ENCODE measurements at places on chromosomes 6 and 20. TPM values are rescaled to one million over a fixed set of nuclear protein-coding genes. Genes with fewer than 3 reads are reported as not detected.

Gene C6orf132
- total RNA-seq = 1.3 TPM

DNA sequence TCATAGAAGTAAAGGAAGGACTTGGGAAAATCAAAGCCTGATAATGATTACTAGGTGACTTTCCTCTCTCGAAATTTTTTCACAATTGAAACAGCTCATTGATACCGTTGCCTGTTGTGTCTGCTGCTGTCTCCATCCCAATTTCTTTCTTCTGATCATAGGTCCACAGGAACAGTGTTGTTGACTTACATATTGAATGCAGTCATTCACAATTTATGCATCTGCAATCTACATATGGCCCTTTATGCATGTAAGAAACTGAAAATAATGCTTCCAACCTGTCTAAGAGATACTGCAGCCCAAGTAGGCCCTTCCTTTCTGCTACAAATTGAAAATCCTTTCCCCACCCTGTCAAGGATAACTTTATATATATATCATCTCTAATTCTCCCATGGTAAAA lies 381.3 kb downstream of the PKHD1 start:
- no peak for DNase-seq

GRCh38 chr6:19734061-19734460 lies 103.1 kb upstream of the ID4 start:
- no peak for DNase-seq

DNA sequence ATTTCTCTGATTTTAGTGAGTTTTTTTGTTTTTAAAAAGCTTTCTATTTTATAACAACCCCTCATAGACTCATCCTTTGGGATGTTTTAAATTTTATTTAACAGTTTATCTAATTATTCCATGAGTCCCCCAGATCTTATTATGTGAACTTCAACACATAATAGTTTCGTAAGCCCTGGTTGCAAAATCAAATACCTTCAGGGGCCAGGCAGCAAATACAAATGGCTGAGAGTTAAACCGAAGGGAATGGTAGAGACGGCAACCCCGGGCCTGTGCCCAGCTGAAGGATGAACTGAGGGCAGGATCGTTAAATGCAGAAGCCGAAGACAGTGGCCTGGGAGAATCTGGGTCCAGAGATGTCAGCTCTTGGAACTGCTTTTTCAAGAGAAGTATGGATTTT lies 88.4 kb downstream of the RTN4IP1 start:
- no peak for DNase-seq

DNA sequence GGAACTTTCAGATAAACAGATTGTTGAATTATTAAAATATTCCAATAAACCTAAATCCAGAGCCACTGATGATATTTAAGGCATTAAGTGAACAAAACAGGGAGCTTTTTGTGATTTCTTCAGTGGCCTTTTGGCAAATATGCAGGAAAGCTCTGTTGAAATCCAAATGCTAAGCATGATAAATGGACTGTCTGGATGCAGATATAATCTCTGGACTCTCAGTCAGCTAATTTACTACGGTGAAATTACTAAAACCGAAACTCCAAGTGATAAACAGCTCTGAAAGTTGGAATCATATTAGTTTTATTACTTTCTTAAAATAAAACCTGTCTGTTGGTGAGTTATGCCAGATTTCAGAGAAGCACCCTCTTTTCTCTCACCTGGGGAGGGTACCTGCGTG lies 120.3 kb downstream of the IMPG1 start:
- DNase-seq = no peak

- DNase-seq = no peak
Observed at GRCh38 chr6:22601984-22602383, 32.6 kb downstream of the HDGFL1 start.

GRCh38 chr20:36320261-36320897 lies 14.2 kb downstream of the DLGAP4 start:
- DNase-seq = no peak

DNA sequence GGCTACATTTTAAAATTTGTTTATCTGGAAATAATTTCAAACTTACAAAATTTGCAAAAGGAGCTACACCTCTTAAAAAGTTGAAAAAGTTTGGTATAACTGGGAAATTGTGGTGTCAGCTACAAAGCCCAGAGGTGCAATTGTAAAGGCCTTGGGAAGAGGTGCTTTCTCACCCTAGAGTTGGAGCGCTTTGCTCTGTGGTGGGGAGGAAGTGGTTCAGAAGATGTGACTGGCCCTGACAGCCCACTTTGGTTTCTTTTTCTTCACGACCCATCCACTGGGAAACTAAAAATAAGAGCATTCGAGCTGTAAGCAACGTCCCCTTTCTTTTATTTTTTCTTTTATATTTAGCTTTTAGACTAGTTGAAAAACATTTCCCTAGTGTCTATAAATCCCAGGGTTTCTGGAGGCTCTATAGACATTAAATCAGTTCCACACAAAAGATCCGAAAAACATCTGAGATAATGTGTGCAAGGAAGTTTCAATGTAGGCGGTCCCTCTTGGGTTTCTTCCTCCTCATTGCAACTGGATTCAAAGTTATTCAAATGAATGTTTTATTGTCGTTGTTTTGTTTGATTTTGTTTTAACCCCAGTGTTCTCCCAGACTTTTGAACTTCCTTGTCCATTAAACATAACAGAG lies 397.8 kb downstream of the KIF16B start:
- DNase-seq = no peak

- no peak for DNase-seq
Observed at GRCh38 chr6:89200706-89201215, 16.4 kb downstream of the GABRR1 start.

Gene DACT2
- 0.48 TPM for total RNA-seq

- no peak for DNase-seq
Observed at GRCh38 chr6:113629975-113630737, 227.0 kb upstream of the MARCKS start.

Gene SFT2D1
- total RNA-seq = 47.7 TPM

DNA sequence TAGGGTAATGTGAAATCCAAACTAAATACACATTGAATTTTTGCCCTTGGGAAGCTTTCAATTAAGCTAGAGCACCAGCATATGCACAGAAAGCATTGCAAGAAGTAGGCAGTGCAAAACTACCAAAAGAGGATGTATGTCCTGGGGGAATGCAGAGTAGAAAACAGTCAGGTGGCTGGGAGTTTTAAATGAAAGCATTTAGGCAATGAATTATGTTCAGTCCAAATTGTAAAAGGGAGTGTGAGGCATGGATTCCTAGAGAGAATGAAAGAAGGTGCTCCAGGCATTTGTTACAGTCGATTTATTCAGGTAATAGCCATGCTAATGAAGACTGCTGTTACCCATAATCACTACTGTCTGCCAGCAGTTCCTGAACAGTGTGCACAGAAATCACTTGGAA lies 604.1 kb upstream of the POU3F2 start:
- DNase-seq = no peak

Gene CALHM5
- total RNA-seq = 2.8 TPM

Gene IFNGR1
- 148 TPM for total RNA-seq

DNA sequence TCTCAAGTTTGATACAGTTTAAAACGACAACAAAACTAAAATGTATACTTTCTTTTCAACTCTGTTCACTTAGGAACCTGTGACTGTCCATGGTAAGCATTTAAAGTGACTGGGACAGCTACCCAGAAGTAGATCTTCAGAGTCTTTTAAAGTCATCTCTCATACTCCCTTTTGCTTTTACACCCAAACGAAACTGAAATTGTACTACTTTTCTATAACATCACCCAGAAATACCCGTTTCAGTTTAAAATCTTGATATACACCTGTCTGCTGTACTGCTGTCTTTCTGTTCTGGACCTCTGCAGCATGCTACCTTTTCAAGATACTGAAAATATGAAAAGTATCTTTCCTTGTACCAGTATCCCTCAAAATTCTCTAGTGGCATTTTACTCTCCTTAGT lies 170.4 kb upstream of the THEMIS start:
- no peak for DNase-seq

Gene PRSS16
- total RNA-seq = 0.19 TPM

Gene ELMO2
- total RNA-seq = 62.1 TPM

Gene TFAP2D
- not detected for total RNA-seq

DNA sequence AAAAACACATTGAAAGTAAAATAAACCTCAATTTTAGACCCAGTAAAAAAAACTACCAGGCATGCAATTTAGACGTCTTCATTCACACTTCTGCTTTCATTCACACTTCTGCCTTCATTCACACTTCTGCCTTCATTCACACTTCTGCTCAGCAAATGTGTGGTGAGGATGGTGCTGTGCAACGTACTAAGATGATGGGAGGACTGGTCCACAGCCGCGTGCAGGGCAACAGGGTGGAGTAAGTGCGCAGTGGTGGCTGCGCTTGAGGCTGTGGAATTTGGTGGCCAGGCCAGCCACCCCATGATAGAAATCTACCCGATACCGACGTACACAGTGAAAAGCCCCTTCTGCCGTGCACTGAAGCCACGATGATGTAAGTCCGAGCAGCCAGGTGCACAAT lies 114.3 kb upstream of the CD93 start:
- DNase-seq = no peak

Gene SNTA1
- total RNA-seq = 22.1 TPM

GRCh38 chr6:92110403-92110802 lies 1309.0 kb downstream of the EPHA7 start:
- DNase-seq = no peak

Gene LINC00237
- not detected for total RNA-seq

Gene FAM50B
- 6.1 TPM for total RNA-seq

DNA sequence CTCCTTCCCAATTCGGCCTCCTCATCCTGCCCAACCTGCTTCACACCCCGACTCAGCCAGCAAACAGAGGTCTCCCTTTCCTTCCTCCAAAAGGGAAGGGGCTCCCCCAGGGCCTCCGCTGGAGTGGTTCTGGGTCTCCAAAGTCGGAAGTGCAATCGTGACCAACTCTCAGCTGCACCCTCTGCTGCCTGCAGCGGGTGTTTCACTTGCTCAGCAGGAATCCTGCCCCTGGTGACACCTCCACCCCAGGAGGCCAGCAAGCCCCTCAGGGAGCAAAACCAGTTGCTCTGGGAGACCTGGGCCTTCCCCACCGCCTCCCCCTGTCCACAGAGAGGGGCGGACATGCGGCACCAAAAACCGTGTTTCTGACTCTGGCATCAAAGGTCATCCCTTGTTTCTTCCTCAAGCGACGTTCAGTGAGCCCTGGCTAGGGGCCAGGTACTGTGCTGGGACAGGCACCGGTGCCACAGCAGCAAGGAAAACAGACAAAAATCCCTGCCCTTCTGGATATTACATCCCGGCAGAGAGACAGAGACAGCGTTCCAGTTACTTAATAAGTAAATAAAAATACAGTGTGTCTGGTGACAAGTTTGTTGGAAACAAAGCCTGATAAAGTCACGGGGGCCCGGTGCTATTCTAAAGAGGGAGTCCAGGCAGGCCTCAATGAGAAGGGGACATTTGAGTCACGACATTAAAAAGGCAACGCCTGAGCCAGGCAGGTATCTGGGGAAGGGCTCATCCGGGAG lies 219.0 kb downstream of the BMP7 start:
- no peak for DNase-seq

Gene ZKSCAN3
- total RNA-seq = 3.0 TPM

Gene OLIG3
- not detected for total RNA-seq

DNA sequence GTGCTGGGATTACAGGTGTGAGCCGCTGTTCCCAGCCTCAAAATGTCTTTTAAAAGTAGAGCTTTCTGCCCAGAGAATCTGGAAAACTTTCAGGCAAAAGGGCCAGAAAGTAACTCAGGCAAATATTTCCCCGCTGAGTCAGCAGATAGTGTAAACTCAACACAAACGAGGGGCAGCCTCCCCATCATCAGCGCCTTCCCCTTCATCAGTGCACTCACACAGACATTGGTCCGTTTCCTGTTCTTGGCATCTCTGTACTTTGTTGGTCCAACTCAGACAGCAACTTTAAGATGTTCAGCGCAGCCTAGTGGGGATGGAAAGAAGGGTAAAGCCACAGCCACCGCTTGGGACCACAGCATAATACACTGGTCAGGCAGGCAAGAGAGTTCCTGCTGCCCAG lies 69.5 kb downstream of the CSE1L start:
- DNase-seq = no peak

- no peak for DNase-seq
Observed at GRCh38 chr6:20119485-20119884, 92.8 kb downstream of the MBOAT1 start.

DNA sequence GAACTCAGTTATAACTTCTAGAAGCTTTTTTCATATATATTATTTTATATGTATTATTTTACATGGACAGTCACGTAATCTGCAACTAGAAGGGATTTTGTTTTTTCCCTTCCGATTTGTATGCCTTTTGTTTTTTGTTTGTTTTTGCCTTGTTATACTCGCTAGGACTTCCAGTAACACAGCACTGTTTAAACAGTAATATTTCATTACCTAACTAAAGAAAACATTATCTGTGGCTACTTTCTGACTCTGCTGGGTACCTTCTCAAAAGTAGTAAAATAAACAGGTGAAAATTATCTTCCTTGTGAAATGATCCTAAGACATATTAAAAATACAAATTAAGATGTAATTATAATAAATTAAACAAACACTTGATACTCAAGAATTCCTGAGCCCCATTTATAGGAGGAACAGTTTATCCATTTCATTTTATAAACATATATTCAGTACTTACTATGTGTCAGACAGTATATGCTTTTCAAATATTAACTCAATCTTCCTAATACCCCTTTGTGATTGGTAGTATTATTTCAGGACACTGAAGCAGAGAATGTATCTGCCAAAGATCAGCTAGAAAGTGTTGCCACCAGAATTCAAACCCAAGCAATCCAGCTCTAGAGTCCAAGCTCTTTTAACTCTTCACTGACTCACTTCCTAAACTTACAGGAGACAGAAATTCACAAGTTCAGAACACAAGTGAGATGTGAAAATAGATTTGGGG lies 65.3 kb downstream of the MAP3K5 start:
- no peak for DNase-seq

Gene LPA
- not detected for total RNA-seq

DNA sequence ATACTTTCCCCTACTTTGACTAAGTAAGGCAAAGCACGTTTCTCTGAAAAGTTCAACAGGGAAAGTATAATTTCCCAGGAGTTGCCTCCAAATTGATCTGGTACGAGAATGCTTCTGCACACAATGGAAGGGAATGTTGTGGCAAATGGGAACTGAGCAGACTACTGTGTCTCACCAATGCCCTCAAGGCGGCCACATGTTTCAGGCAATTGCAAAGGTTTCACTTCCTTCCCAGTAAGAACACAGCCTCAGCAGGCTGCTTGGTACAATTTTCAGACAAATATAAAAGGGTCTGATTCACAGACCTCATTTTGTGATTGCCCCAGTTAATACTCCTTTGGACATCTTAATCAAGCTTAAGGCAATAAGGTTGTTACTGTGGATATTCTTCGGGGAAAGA lies 71.2 kb downstream of the KIAA0319 start:
- no peak for DNase-seq

DNA sequence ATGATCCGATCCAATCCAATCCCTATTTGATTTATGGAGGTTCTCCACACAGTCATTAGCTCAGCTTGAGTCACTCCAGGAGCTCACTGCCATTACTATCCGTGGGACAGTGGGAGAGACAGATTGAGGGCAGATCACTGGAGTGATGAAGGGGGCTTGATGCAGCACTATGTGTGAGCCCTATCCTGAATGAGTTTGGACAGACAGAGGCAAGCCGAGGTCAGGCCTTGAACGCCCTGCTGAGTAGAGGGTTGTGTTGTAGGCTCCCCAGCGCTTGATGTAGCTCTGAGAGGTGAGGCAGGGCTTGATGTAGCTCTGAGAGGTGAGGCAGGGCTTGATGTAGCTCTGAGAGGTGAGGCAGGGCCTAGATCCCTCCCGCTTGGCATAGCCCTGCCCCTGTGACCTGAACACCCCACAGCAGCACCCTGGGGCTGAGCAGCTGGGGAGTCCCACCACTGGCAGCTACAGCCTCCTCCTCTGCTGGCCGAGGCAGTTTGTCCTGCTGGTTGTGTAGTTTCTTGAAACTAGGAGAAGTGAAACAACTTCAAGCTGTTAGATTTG lies 58.7 kb downstream of the ZFAND3 start:
- DNase-seq = no peak

- no peak for DNase-seq
Observed at GRCh38 chr20:23034721-23035671, at the start of gene SSTR4. SSTR4 (plus strand) TSS chr20:23035312; CDS start chr20:23035484, 172 bp downstream.

Gene ADGB
- total RNA-seq = not detected
